ENCODE measurements at places on chromosomes 7 and 10. TPM values are rescaled to one million over a fixed set of nuclear protein-coding genes. Genes with fewer than 3 reads are reported as not detected.

The RARRES2 gene
- total RNA-seq, result 0.17 TPM

The ECHDC3 gene
- total RNA-seq, result 6.9 TPM

The TSPAN33 gene
- 1.9 TPM for total RNA-seq

The GRID2IP gene
- total RNA-seq, result not detected

The ANKRD30A gene
- total RNA-seq, result not detected

The OR9A2 gene
- not detected for total RNA-seq

The SHTN1 gene
- total RNA-seq, result 6.0 TPM

The SYNPO2L gene
- not detected for total RNA-seq

The LRRC61 gene
- 0.73 TPM for total RNA-seq

The NEUROD6 gene
- total RNA-seq, result not detected

The CTTNBP2 gene
- total RNA-seq, result 8.0 TPM

The AGAP9 gene
- 1.2 TPM for total RNA-seq

The HOXA9 gene
- 7.8 TPM for total RNA-seq

The TAS2R16 gene
- not detected for total RNA-seq

The RNF32 gene
- 0.96 TPM for total RNA-seq

The WEE2 gene
- total RNA-seq, result not detected

The LIPN gene
- not detected for total RNA-seq

The TLX1 gene
- not detected for total RNA-seq

The FANK1 gene
- total RNA-seq, result 1.1 TPM

The CDC14C gene
- 0.17 TPM for total RNA-seq

The ATOH7 gene
- total RNA-seq, result not detected

The TRIM4 gene
- 24.0 TPM for total RNA-seq

The SH2D4B gene
- under 0.01 TPM for total RNA-seq

The C10orf62 gene
- 0.27 TPM for total RNA-seq

The HHEX gene
- 0.33 TPM for total RNA-seq

The ZNF804B gene
- total RNA-seq, result not detected

The UTF1 gene
- total RNA-seq, result not detected

The BMPR1A gene
- total RNA-seq, result 58.0 TPM
